Activated CD4-positive, alpha-beta T cell treated with anti-CD3 and anti-CD28 coated beads for 36 hours (primary cell): ENCODE measurements at places on chromosomes 2 and 18.
A peak's percentile ranks its signal among the peaks of the same experiment; 100 is the strongest.

DNA sequence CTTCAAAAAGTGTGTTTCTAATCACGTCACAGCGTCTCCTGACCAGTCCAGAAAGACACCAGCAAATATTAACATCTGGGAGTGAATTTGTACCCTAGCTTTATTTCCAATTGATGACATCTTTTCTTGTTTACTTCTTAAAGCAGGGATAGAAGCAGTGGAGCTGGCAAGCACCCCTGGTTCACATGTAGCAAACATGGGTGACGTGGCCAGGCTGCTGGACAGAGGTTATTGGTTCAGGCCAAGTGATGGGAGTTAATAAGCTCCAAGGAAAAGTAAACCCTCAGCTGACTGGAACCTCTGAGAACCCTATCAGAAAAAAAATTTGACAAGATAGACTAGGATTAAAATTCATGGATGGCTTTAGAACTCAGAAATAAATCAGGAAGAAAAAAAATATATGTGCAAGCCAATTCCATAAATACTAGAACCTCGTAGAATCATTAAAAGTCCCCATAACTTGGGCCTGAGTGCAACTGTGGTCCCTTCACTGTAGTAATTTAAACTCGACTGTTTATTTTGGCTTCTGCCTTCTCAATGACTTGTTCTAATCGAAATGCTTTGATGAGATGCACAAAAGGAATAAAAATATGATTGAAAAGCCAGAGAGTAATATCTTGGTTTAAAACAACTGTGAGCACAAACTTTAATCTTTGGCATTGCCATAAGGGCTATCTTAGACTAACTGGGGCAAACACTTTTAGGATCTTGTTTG lies 121.5 kb upstream of the CTAGE1 start:
- no peak overlapping the region for H3K4me3 ChIP-seq
- H3K27ac ChIP-seq = no peak overlapping the region
- H3K36me3 ChIP-seq = no peaks in the 10 kb centered on the region
- no peaks in the 10 kb centered on the region for H3K27me3 ChIP-seq

DNA sequence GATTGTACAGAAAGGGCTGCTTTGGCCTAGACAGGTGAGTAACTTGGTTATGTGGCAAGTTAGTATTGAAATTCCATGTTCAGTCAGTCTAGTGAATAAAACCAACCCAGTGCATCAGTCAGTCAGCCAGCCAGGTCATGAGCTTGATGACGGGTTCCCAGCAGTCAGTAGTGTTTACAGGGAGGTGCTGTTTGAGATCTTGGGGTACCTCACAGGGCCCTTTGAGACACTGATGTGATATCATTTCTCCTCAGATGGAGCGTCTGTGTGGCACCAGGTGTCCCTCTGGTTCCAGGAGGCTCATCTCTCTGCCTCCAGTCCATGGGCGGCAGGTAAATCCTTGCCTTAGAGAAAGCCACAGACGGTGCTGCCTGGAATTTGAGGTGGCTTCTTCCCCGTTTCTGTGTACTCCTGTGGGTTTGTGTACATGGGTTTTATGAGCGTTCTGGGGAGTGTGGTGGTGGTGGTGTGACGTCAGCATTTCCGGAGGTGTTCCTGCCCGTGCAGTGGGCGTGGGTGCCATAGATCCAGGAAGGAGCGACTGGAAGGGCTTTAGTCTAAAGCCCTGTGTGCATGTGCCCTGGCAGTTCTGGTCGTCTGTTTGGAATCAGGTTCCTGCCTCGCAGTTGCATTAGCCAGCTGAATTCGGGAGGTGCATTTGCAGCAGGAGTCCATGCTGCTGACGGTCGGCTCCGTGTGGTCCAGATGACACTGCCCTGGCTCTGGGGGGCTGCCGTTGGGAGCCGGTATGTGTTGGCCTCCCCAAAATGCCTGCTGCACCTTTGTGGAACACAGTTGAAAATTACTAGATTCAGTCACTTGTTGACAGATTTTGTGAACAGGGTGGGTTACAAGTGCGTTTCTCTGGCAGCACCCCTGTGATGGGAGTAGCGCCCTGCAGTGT lies 2.1 kb downstream of the CTDP1 start:
- no peaks in the 10 kb centered on the region for H3K27me3 ChIP-seq
- peaks cover 55% of the 10 kb centered on the region for H3K36me3 ChIP-seq
- DNase-seq = peak; percentile 82
- H3K4me1 ChIP-seq = peaks cover 80% of the 10 kb centered on the region
- peak overlapping the region; percentile 92 for H3K27ac ChIP-seq

- no peak for DNase-seq
- peaks cover 28% of the 10 kb centered on the region for H3K4me1 ChIP-seq
- no peak overlapping the region for H3K27ac ChIP-seq
- no peak overlapping the region for H3K4me3 ChIP-seq
- H3K27me3 ChIP-seq = no peaks in the 10 kb centered on the region
Observed at GRCh38 chr2:157746234-157746950, 117.7 kb upstream of the ACVR1C start.

DNA sequence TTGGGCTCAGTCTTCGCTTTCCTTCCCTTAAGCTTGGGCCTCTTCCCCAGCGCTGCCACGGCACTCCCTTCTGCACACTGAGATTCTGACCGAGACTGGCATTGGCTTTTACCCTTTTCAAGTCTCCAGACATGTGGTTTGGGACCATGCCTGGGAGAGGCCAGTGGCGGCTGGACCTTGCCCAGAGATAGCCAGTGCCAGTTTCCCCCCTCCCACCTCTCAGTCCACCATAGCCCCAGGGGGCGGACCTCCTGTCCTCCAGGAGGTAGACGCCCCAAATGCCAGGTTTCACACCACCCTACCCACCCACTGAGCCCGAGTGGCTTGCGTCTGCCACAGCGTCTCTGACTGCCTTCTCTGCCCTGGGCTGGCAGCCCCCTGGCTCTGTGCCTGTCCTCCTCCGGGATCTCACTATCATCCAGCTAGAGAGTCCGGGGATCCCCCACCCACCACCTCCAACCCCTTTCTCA lies 47.7 kb downstream of the INPP5D start:
- peaks cover 57% of the 10 kb centered on the region for H3K4me1 ChIP-seq
- H3K27ac ChIP-seq = no peak overlapping the region
- no peaks in the 10 kb centered on the region for H3K27me3 ChIP-seq
- H3K36me3 ChIP-seq = peaks cover 6% of the 10 kb centered on the region
- H3K4me3 ChIP-seq = no peak overlapping the region
- no peak for DNase-seq

DNA sequence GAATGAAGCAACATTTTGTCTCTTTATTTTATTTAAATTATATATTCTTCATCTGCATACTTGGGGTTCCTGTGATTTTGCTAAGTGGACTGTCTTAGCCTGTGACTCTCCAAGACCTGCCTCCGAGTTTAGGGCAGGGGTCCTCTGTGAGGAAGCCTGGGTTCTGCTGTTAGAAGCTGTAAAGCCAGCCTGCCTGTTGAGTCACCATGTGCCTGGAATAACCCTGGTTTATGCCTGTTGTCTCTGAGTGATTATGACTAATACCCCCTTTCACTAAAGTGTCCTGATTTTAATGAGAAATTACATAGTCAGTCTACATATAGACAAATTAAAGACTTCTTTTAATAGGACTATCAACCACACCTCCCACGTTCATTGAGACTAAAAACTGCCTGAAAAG lies 369.1 kb downstream of the ZNF521 start:
- H3K4me1 ChIP-seq = no peaks in the 10 kb centered on the region
- no peak overlapping the region for H3K27ac ChIP-seq
- H3K4me3 ChIP-seq = no peak overlapping the region
- no peak for DNase-seq
- H3K27me3 ChIP-seq = no peaks in the 10 kb centered on the region

DNA sequence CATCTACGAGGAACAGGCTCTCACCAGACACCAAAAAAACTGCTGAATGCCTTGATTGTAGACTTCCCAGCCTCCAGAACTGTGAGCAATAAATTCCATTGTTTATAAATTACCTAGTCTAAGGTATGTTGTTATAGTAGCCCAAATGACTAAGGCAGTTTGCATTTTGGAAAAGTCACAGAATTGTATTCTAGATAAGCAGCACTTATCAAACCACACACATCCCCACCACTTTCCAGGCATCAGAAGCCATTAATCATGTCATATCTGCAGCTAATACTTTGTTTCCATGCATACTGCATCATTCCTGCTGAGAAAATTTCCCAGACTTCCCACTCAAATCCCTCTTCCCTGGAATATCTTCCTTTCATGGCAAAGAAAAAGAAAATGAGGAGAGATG lies 187.2 kb downstream of the INO80D start:
- DNase-seq = no peak
- H3K27ac ChIP-seq = no peak overlapping the region
- no peaks in the 10 kb centered on the region for H3K4me1 ChIP-seq
- H3K36me3 ChIP-seq = no peaks in the 10 kb centered on the region

- no peak for DNase-seq
- no peak overlapping the region for H3K27ac ChIP-seq
- H3K36me3 ChIP-seq = no peaks in the 10 kb centered on the region
- H3K4me3 ChIP-seq = no peak overlapping the region
- peaks cover 5% of the 10 kb centered on the region for H3K4me1 ChIP-seq
- no peaks in the 10 kb centered on the region for H3K27me3 ChIP-seq
Observed at GRCh38 chr2:216300906-216301305, 71.4 kb downstream of the MARCHF4 start.

DNA sequence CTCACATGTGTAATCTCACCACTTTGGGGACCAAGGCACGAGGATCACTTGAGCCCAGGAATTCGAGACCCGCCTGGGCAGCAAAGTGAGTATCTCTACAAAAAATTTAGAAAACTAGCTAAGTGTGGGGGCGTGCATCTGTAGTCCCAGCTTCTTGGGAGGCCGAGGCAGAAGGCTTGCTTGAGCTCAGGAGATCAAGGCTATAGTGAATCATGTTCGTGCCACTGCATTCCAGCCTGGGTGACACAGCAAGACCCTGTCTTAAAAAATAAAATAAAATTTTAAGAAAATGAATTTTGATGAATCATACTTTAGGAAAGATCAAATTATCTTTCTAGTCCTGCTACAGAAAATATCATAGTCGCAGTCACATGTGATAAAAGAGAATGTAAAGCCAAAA lies 46.9 kb downstream of the CABYR start:
- no peaks in the 10 kb centered on the region for H3K36me3 ChIP-seq
- H3K27ac ChIP-seq = no peak overlapping the region
- no peak overlapping the region for H3K4me3 ChIP-seq

DNA sequence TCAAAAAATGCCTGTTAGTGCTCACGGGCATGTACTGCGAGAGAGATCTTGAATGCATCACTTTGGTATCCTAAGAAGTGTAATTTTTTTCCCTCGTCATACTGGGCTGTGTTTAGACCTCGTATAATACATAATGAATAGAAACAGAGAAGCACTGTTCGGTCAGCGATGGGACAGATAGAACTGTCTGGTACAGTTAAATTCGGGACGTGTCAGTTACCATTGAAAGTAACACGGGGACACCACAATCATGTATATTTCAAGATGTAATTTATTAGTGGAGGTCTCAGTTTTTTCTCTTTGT lies 1.8 kb downstream of the PKP4 start:
- H3K27ac ChIP-seq = no peak overlapping the region
- H3K27me3 ChIP-seq = peaks cover 5% of the 10 kb centered on the region
- no peak for DNase-seq
- peaks cover 25% of the 10 kb centered on the region for H3K4me1 ChIP-seq
- H3K4me3 ChIP-seq = peak overlapping the region; percentile 92
- peaks cover 7% of the 10 kb centered on the region for H3K36me3 ChIP-seq
